H1 (cell line): ENCODE measurements at places on chromosomes 5 and 9.

DNA sequence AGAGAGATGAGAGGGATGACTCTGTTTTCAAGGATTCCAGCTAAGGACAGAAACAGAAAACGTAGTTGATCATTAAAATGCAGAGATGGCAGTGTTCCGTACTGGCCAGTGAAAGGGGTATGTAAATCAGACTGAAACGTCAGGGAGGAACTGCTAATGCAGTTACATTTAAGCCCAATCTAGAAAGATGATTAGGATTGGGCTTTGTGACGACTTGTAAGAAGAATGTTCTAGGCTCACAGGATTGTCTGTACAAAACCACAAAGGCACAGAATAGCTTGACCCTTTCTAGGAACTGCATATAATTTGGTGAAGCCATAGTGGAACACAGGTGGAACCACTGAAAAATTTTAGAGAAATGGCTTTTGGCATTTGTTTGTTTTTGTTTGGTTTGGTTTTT is 55.6 kb upstream of the TESK1 start:
- no peak for DNase-seq

- DNase-seq, result no peak
Measured at GRCh38 chr5:81202655-81203054, 30.5 kb upstream of the CKMT2 start.

DNA sequence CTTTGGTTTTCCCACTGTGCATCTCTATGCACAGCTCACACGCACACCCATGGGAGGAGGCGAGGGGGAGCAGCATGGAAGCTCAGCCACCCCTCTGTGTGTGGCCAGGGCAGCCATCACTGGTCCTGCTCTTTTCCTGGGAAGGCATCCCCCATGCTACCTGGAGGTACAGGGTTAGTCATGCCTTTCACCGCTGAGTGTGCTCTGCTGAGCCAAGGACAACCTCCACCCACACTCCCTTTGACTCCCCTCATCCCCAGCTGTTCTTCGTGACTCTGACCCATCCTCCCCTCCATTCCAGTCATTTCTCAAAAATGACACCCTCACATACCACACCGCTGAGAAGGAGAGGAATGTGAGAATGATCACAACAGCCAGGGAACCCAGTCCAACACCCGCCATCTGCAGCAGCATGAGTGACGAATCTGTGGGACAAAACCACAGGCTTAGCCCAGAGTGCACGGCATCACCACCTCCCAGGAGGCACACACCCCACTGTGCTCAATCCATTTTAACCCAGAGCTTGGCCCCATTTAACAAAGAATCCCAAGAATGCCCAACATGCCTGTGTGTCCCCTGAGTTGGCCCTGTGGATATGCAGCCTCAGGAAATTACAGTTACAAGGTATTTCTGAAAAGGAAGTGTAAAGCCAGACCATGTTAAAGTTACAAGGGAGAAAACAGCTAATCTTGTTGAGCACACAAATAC is 133.4 kb downstream of the SUSD1 start:
- peak; percentile 58 for DNase-seq

DNA sequence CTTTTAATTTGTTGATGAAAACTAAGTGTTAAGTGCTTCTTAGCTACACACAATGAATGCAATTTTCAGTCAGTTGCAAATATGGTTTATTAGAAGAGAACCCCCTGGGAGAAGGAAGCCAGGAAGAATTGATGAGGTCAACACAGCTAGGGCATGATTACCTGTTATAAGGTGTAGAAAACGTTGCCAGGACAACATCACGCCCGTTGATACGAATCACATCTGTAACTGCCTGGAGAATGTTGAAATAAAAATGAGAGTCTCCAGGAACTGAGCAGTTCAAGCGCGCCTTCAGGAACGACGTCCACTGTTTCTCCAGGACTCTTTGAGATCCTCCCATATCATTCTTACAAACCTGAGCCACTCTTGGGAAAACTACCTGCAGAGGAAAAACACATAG is 88.0 kb downstream of the SEMA6A start:
- DNase-seq, result no peak

DNA sequence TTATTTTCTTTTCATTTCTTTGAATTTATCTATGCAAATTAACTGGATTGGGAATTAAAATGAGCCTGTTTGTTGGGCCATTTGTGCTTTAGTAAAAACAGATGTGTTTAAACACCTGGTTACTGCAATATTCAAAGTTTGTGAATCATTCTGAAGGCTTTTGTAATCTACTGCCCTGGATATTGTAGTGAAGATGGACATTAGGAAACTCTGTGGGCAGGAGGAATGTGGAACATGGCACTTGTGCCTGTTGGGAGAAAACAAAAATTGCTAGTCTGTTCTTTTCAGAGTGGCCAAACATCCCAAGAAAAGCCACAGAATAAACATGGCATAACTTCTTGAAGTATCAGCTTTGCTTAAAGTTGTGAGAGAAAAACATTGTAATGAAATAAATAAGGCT is 40.8 kb downstream of the CHSY3 start:
- DNase-seq, result no peak

- DNase-seq, result no peak
Measured at GRCh38 chr9:121859646-121860045, 208.2 kb downstream of the DAB2IP start.
